MCF 10A (cell line): ENCODE measurements at places on chromosomes 16 and 17. TPM values are rescaled to one million over a fixed set of nuclear protein-coding genes. Genes with fewer than 3 reads are reported as not detected.
A peak's percentile ranks its signal among the peaks of the same experiment; 100 is the strongest.

Gene CBX2
- 3.8 and 3.9 TPM in 2 replicates for total RNA-seq

- peak; percentile 94 for DNase-seq
Observed at GRCh38 chr17:39209317-39210092, 9.4 kb downstream of the RPL19 start.

DNA sequence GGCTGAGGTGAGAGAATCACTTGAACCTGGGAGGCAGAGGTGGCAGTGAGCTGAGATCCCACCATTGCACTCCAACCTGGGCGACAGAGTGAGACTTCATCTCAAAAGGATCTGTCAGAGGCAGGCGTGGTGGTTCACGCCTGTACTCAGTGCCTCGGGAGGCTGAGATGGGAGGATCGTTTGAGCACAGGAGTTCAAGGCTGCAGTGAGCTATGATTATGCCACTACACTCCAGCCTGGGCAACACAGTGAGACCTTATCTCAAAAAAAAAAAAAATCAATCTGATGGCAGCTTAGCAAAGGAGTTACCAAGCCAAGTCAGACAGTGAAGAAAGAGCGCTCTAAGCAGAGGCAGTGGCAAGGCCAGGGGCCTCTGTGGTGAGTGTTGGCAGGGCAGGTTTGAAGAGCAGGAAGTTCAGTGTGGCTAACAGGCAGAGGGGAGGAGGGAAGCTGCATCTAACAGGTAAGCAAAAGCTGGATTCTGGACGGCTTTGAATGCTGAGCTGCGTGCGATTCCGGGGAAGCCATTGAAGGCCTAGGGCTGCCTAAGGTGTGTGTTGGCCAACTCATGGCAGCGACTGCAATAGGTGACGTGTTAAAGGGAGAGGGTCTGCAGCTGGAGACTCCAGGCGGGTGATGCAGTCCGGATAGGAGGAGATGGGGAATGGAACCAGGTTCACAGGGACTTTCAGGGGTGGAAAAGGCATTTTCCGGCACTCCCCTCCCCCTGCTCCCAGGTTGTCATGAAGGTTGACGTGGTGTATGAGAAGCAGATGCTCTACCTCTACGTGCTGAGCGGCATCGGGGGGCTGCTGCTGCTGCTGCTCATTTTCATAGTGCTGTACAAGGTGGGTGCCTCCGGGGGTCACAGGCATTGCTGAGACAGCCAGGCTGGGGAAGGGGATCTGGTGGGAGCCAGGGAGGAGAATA, 7.0 kb downstream of the ZNF768 start:
- DNase-seq: no peak

DNA sequence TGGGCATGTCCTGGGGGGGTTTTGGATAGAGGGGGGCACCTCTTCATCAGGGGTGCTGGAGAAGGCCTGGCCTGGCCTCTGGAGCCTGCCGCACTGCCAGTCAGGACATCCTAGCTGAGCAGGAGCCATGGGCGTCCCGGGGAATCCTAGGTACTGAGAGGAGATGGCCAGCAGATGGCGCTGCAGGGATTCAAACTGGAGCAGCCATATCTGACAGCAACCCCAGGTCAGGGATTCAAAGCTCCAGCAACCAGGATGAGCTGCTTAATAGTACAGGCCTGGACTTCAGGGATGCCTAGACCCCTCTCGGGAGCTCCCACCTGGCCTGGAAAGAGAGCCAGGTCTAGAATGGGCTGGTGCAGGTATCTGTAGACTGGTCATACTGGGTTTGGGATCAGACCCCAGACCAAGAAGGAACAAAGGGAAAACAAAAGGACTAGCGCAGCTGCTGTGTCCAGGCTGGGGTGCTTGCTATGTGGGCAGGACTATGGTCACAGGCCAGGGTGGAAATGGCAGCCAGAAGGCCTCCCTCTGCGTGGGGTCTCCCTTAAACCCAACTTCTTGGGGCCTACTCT, 306.9 kb upstream of the RBFOX1 start:
- peak; percentile 6 for DNase-seq

- DNase-seq: peak; percentile 77
Observed at GRCh38 chr17:60372790-60373483, 19.0 kb downstream of the USP32 start.

- no peak for DNase-seq
Observed at GRCh38 chr16:27528294-27528693, 21.4 kb downstream of the GTF3C1 start.

Gene EFCAB3
- not detected in 2 replicates for total RNA-seq

DNA sequence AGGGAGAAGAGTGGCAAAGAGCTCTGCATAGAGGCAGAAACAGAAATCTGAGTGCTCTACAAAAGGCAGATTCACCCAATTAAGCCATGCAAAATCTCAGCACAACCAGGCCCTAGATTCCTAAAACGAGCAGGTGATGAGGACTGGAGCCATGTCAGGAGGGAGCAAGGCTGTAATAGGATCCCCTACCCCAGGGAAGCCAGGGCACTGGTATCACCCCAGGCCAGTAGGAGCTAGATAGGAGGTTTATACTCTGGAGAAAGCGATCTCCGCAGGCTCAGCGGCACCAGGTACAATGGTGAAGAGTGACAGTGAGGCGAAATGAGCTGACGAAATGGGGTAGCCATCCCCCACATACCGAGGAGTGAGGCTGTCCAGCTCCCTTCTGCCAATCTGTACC, 171.5 kb downstream of the PARN start:
- no peak for DNase-seq

GRCh38 chr16:49292413-49292812, 10.8 kb upstream of the CBLN1 start:
- no peak for DNase-seq
